ENCODE measurements at places on chromosomes 2 and 18. TPM values are rescaled to one million over a fixed set of nuclear protein-coding genes. Genes with fewer than 3 reads are reported as not detected.

The FTCDNL1 gene
- total RNA-seq = 2.8 TPM

The KCNG2 gene
- 0.08 TPM for total RNA-seq

The ACSL3 gene
- 373 TPM for total RNA-seq

The GCG gene
- total RNA-seq = not detected

The NEURL3 gene
- not detected for total RNA-seq

The ALPG gene
- not detected for total RNA-seq

- no peak for DNase-seq
Measured at GRCh38 chr18:72808680-72809079, 59.1 kb downstream of the NETO1 start.

GRCh38 chr2:111048856-111049768, 71.6 kb upstream of the BCL2L11 start:
- DNase-seq = no peak

DNA sequence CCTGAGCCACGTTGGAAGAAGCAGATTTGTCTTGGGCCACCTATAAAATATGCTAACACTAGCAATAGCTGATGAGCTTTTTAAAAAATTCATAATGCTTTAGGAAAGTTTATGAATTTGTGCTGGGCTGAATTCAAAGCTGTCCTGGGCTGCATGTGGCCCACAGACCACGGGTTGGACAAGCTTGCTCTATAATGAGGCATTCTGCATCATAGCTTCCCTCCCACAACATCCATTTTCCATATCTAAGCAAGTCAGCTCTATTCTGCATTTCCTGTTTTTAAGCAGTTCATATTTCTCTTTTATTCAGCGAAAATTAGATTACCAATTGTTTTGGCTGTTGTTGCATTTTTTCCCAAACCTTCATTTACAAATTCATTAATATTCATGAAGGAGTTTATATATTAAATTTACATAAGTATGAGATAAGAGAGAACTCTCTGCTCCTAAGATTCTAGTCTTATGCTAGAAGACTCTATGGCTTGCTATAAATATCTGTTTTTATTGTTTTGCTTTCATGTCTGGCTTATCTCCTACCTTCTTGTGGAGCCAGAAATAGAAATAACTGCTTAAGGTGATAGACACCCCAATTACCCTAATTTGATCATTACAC, 114.5 kb upstream of the HNRNPA3 start:
- DNase-seq = no peak

- no peak for DNase-seq
Measured at GRCh38 chr18:5429681-5430080, 114.1 kb downstream of the EPB41L3 start.

- no peak for DNase-seq
Measured at GRCh38 chr2:232843834-232844233, 26.2 kb upstream of the SNORC start.

DNA sequence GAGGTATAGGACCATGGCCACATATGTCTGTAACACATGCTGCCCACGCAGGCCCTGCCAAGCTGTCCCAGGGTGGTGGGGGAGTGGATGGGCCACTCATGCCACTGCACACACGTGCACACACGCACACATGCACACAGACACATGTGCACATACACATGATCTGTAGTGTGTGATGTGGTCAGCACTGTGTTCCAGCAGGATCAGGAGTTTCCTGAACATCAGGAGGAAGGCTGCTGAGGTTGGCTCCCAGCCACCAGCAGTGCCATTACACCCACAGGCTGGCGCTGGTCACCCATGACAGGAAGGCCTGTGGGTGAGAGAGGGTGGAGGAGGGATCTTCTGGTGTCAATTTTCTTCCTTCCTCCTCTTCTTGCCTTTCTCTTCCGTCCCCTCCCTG, 44.7 kb downstream of the POMC start:
- peak; percentile 3 for DNase-seq

DNA sequence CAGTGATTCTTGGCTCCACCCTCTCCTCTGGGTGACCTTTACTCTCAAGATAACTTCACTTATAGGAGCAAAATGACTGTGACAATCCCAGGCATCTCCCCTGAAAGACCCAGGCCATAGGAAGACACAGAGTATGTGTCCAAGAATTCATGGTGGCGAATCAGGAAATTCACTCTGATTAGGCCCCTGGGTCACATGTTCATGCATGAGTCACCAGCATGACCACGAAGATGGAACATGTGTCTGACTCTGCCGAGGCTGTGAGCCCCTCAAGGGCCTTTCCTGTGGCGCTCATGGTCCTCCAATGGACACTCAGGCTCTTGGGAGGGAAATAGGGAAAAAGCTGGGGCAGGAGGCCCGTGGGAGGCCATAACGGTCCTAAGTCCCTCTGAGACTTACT, 74.0 kb upstream of the TEX51 start:
- DNase-seq = no peak

DNA sequence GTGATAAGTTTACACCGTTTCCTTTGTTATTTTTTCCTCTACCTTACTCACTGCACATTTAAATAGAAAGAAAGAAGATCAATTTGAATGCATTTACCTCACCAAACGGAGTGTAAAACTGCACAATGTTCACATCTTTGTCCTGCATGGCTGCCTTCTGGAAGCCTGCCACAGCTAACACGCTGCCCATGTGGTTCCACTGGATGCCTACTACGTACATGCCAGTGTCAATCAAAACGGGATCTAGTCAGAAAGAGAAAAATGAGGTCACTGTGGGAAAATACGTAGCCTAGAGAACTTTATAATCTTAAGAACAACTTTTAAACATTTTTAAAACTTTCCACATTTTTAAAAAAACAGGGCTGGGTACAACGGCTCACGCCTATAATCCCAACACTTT, 16.4 kb downstream of the WDR35 start:
- no peak for DNase-seq

GRCh38 chr2:25381502-25381901, 39.8 kb upstream of the DNMT3A start:
- DNase-seq = no peak

DNA sequence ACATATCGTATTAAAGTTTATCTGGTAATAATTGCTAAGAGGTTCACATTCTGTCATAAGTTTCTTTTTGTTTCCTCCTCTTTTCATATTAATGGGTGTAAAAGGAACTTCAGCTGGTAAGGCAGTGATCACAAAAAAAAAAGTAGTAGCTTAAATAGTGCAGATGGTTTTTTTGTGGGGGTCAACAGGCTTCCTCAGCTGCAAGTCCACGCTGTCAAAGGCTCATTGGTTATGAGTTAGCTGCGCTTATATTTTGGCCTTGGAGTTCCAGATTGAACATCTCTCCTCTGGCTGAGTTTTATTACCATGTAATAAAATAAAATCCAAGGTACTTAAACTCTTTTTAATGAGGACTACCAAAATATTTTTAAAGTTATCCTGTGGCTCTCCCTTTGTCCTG, 277.0 kb upstream of the ZEB2 start:
- DNase-seq = no peak

DNA sequence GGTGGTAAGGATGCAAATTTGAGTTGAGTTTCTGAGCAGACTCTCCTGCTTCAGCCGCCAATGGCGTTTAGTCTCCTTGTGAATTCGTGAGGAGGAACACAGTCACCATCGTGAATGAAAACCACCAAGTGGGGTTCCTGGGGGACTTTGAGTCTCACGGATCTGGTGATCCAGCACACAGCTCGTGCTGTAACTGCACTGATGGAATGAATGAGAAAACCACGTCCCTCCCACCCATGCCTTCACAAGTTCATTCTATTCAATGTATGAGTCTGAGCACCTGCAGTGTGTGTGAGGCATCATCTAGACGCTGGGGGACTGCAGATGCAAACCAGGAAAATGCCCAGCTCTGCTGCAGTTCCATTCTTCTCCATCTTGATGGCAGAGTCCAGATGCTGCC, 127.9 kb downstream of the PIEZO2 start:
- no peak for DNase-seq

DNA sequence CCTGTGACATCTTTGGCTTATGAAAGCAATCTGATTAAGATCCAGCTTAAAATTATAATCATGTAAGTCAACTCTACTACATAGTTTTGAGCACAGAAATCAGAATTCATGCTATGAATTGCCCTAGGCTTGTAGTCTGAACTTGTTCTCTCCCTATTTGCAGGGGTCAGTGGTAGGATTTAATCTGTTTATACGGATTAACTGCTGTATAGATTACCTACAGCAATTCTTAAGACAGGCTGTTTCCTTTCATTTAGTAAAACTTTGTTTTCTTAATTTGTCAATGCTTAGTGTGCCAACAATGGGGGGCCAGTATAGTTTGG, 287.9 kb downstream of the PDE11A start:
- DNase-seq = no peak

DNA sequence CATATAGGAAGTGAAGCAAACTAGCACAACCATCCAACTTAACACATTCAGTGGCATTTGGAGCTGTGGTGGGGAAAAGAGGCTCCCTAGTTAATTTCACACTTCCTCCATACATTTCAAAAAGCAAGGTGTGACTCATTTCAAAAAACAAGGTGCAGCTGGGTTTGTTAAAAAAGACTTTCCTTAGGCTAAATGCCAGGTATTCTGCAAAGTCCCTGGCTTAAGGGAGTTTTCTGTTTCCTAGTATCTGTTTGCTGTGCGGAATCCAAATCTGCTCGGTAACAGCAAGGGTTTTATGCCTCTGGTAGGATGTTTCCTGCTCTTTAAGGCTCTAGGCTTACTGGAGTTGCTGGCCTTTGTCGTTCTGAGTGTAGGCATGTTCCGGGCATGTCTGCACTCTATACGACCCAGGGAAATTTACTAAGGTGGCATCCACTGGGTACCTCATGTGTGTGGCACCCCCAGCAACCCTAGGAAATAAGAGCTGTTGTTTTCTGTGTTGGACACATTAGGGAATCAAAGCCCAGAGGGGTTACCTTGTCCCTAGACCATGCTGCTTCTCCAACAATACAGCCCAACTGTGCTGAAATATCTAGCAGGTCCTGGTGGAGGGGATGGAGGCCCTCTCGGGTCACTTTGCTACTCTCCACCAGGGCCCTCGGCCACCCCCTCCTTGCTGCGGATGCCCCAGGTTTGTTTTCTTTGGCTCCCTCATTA, 634 bp upstream of the MSGN1 start:
- DNase-seq = no peak

DNA sequence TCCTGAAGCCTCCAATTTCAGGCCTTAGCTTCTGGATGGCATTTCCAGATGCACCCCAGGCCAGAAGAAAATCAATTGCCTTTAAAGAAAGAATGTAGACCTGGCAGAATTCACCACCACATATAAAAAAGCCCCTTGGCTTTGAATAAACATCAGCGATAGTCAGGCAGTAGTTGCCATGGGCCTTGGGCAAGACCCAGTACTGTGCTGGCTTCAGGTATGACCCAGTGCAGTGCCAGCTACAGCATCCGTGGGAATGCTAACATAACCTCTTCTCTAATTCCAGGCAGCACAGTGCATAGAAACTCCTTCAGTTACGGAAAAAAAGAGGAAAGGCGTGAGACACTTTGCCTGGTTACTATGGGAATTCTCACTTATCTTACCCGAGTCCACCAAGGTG, 539.6 kb upstream of the LRRTM4 start:
- no peak for DNase-seq

GRCh38 chr2:105933906-105934305, 189.2 kb downstream of the NCK2 start:
- DNase-seq = no peak

- DNase-seq = peak; percentile 64
Measured at GRCh38 chr2:125471963-125472362, 1184.0 kb upstream of the GYPC start.

DNA sequence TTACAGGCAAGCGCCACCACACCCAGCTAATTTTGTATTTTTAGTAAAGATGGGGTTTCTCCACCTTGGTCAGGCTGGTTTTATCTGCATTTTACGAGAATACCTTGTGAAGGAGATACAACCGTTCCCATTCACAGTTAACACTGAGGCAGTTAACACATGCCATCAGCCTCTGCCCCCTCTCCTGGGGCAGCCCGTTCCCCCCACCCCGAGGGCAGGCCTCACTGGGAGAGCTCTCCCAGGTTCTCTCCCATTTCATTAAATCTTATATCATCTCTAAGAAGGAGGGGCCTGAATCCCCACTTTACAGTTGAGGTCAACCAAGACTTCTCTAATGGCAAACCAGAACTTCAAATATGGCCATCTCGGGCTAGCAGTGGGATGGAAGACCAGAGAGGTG, 95.0 kb upstream of the ST3GAL5 start:
- DNase-seq = no peak

DNA sequence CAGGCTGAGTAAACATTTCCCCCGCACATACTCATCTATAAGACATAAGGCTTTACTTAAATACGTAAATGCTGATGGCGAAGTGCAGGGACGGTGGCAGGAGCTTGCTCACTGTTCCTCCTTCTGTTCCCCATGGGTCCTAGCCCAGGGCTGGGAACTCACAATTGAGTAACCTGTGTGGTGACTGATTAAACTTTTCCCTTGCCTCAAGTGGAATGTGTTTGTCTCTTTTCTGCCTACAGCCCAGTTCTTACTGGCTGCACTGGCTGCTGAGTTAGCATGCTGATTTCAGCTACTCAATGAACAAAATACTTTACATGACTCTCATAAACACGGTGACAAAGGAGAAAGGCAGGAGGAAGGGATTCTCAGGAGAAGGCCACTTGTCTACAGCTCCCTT, 87.3 kb downstream of the MARCO start:
- DNase-seq = no peak

DNA sequence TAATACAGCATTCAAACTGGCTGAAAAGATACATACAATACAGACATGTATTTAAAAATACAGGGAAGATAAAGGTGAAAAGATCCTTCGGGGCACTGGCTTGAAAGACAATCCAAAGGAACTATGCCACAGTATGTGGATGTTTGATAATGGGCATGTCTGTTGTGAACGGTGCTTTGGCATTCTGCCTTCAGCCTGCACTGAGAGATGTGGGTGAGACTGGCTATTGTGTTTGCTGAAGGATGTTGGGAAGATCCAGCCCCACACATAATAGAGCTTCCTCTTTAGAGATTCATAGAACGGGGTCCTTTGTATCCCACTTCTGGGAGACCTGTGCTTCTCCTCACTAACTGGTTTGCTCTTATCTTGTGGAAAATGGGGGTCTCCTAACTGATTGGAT, 65.1 kb upstream of the CXCR4 start:
- DNase-seq = no peak

DNA sequence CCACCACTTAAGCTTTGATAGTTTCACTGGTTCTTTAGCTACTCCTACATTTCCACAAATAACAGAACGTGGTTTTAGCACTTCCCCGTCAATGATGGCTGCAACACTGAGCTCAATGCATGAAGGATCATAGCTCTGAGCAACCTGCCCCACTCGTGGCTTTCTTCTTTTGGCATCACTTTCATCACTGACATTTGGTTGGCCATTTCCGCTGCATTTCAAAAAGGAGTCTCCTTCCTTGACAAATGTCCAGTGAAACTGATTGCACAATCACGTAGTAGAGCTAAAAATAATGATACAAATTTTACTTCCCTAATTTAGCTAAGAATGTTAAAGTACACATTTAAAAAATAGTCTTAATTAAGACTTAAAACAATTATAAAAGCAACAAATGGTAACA, 205.2 kb upstream of the HDAC4 start:
- DNase-seq = no peak

- DNase-seq = no peak
Measured at GRCh38 chr2:950080-950966, at the start of gene SNTG2. Gene SNTG2, plus strand, starts transcription at chr2:950849. Its CDS starts 148 bp downstream, at chr2:950997.
